ENCODE measurements at places on chromosomes 7 and 10.

DNA sequence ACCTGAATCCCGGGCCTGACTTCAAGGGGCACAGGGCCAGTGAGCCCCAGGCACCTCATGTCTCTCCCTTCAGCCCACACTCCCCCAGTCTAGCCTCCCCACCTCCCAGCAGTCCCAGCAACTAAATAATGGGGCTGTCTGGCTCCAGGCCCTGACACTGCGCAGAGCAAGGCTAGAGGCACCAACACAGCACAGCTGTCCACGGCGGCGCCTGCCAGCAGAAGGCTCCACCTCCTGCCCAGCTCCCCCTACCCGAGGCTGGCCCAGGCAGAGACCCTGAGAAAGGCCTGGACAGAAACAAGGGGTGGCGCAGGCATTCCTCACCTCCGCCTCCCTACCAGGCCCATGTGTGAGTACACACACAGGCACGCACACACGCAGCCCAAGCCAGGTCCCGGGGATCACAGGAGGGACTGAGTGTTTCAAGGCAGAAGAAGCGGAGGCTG lies 6.1 kb downstream of the KCNH2 start:
- DNase-seq, result no peak

DNA sequence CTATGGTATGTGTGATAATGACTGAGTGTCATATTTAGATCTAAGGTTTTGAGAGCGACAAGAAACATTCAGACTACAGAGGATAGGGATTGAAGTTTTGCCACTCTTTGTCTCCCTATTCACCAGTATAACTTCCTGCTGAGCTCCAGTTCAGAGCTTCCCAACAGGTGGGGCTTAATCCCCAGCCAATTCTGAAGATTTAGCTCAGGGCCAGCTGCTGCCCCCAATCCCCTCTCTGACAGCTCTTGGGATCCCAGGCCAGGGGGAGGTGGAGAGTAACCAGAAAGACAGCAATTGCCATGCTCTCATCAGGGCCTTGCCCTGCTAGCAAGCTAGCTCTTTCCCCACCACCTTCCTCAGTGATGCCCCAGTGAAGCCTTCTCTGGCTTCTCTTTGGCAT lies 57.8 kb downstream of the TRIL start:
- DNase-seq, result no peak

GRCh38 chr7:144468990-144469732 lies 65.7 kb upstream of the NOBOX start:
- no peak for DNase-seq

DNA sequence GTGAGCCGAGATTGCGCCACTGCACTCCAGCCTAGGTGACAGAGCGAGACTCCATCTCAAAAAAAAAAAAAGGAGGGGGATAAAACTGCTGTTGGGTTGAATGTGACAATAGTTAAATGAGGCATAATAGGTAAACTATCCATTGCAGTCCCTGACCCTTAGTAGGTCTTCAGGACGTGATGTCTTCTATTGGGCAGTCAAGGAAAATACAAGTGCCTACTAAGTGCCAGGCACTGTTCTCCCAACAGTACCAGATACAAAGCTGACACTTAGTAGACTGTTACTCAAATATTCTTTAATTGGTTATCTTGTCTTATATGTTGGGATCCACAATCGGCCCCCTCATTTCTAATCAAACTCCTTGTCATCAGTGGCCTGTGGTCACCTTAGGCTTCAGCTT lies 27.1 kb upstream of the ACSL5 start:
- no peak for DNase-seq

DNA sequence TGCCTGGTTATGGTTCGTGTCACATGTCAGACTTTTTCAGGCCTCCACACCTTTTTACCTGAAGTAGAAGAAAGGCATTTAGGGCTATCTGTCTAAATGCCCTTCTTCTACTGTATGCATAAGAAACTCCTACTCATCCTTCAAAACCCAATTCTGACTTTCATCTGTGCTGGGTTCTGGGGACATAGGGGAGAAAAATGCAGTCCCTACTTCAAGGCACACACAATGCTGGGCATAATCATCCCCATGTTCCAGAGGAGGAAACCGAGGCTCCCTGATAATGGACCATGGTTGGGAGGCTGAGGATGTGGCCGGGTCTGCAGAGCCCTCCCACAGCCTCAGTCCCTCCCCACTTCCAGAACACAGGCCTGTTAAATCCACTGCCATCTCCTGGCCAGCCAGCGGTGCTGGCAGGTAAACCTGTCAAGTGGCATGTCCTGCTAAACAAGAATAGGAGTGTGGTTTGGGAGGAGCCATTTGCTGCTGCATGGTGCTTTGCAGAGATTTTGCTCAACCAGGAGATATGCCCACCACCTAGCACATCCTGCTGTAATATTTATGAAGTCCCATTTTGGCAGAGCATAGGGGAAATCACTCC lies 32.0 kb downstream of the GRID1 start:
- no peak for DNase-seq

DNA sequence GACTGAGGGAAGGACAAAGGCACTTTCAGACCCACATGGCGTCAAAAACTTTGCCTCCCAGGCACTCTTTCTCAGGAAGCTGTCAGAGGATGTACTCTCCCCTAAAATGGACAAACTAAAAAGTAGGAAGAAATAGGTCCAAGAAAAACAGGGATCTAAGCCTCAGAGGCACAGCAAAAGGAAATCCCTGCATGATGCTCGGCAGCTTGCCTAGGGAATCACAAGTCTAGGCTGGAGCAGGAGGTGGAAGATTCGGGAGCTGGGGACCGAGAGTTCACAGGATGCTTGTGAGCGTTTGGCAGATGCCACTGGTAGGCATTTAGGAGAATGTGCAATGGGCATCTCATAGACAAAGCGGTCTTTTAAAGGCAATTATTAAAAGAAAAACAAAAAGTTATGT lies 60.8 kb downstream of the ATXN7L1 start:
- no peak for DNase-seq

Measured in GOT3 (cell line).